ENCODE measurements at places on chromosomes 6 and 20. TPM values are rescaled to one million over a fixed set of nuclear protein-coding genes. Genes with fewer than 3 reads are reported as not detected.

DNA sequence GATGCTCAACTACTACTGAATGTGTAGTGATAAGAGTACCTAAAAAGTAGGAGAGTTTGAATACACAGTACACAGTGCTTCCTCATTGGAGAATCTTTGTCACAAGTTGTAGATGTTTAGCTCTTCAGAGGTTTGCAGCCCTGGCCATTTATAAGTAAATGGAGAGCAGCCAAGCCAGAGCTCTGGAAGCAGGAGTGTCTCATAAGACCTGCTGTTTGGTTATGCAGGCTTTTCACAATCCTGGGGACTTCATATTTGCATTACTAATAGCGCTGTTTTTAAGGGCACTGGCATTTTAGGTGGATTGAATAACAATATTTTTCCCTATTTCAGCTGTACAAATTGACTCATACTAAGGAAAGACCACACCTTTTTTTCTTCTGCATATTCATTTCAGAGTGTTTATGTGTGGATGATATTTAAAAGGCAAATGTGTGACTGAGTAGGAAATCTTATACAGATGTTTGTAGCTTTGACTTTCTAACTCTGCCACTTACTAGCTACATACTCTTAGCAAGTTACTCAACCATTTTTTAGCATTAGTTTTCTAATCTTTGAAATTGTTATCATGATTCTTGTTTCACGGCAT lies 730.5 kb upstream of the MAP3K7 start:
- DNase-seq: no peak

GRCh38 chr20:51687108-51687507 lies 81.1 kb downstream of the ATP9A start:
- DNase-seq: no peak

The HCRTR2 gene
- not detected for polyA plus RNA-seq

The DSP gene
- polyA plus RNA-seq: 1.8 TPM

The NEURL2 gene
- polyA plus RNA-seq: 9.7 TPM

The MUC21 gene
- polyA plus RNA-seq: not detected

Measured in muscle of back (tissue), 13 donors.